Activated CD8-positive, alpha-beta memory T cell treated with anti-CD3 and anti-CD28 coated beads for 1 hour (primary cell): ENCODE measurements at places on chromosomes 2 and 18.

GRCh38 chr2:152432206-152432653 is 97.3 kb downstream of the FMNL2 start:
- DNase-seq = no peak

GRCh38 chr2:46171411-46171953 is 125.7 kb upstream of the EPAS1 start:
- DNase-seq = no peak

- DNase-seq = no peak
Measured at GRCh38 chr2:36376319-36376765, 20.8 kb downstream of the CRIM1 start.

DNA sequence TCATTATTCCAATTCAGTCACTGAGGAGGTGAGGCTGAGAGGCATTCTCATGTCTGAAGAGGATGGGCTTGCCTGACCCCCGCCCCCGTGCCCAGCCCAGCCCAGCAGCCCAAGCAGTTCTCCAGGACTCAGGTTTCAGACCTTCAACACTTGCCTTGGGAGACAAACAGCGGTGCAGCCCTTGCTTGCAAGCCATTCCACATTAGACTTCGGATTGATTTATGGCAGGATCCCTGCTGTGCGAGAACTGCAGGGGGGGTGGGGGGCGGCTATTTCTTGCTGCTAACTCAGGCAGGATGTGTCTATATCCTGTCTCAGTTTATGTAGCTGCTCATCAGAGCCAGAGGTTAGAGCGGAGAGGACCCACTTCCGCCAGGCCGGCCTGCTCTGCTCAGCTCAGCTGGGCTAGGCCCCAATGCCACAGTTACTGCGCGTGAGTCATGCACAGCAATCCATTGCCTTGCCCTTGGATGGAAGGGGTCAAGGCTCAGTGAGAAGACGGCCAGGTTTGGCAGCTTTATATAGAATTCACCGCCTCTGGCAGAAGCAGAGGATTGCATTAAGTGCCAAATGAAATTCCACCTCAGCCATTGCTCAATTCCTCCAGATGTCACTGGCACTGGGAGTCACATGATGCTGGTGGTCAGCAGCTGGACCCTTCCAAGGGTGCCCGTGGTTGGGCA is 1.8 kb downstream of the GYPC start:
- no peak for DNase-seq

GRCh38 chr2:147331790-147332419 is 512.9 kb upstream of the ACVR2A start:
- no peak for DNase-seq
